Suppressor macrophage treated with lipopolysaccharide for 1 hour (primary cell): ENCODE measurements at places on chromosomes 12 and 14.

DNA sequence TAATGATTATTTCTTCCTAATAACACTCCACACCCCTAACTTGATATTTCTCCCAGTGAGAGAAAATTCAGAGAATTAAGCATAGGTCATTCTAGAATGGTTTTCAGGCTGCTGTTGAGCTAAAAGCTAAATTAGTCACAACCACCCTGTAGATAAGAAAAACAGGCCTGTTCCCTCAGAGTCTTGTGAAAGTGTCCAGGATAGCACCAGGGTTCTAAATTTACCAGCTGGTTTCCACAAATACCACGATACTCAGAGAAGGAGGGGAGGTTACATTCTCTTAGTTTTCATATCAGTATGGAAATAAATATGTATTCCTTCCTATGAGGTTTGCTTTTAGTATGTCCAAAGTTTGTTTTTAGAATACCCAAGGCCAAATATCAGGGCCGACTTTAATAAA, 66.0 kb upstream of the YARS2 start:
- no peak for DNase-seq

GRCh38 chr12:104630230-104630670, 173.5 kb downstream of the CHST11 start:
- no peak for DNase-seq

- no peak for DNase-seq
These were observed 609.0 kb downstream of the KCNH5 start for GRCh38 chr14:62436261-62436660.

- peak; percentile 71 for DNase-seq
These were observed 14.0 kb downstream of the SMCO2 start for GRCh38 chr12:27460471-27460978.

DNA sequence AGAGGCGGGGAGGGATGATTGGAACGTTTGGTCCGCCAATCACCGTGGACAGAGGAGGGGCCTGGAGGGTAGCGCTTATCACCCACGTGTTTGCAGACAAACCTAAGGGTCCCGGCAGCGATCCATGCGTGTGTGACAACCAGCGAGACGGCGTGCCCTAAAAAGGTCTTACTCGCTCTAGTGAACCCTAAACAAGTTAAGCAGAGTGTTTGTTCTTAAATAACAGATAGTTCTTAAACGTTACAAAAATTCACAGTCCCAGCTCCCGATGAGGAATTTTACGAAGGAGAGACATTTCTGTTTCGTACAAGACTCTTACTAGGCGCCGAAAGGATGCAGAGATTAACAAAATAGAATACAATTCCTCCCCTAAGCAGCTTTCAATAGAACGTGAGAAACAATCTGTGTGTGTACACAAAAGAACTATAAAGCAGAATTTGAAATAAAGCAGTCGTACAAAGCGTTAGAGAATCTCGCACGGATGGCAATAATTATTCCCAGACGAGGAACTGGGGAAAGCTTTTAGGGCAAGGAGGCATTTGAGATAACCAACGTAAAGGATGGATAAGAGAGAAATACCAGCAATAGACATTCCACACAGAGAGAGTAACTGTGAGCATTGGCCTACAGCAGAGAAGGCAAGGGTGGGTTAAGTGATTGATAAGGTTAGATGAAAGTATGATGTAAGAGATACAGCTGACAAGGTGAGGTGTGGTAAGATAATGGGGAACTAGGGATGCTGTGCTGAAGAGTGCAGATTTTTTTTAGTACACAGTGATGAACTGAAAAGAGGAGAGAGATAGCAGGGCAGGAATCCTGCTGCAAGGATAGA, 831 bp upstream of the RPS6KA5 start:
- DNase-seq, result no peak

DNA sequence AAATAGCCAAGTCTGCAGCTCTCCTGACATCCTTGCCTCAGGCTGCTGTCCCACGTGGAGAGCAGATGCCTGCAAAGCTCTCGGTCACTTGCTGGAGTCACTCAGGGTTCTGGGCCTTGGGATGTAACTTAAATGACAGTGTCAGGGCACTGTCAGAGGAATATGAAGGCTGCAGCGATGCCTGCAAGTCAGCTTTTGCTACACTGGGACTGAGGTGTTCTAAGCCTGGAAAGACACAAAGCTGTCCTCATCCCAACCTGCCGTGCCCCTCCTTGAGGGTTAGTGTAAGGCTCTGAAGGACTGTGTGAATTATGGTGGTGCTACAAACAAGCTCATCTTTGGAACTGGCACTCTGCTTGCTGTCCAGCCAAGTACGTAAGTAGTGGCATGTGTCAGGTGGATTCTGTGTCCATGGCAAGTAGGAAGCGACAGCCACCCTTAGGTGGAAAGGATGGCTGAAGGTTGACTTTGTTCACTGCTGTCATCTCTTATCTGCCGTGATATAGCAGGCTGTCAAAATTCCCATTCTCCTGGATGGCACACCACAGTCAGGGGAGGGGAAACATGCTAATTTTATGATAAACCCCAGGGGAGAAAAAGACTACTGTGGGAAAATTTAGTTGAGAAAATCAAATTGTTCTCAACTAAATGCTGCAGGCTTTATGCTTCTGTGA, 79.9 kb downstream of the DAD1 start:
- no peak for DNase-seq

- no peak for DNase-seq
These were observed 75.9 kb upstream of the RGS6 start for GRCh38 chr14:71856199-71856919.

GRCh38 chr12:72295101-72295500, 22.9 kb downstream of the TRHDE start:
- no peak for DNase-seq

- no peak for DNase-seq
These were observed 8.0 kb downstream of the SYNDIG1L start for GRCh38 chr14:74418031-74418430.

GRCh38 chr14:26379951-26380350, 217.9 kb downstream of the NOVA1 start:
- DNase-seq, result no peak

GRCh38 chr12:131829356-131829747, 1.2 kb downstream of the MMP17 start:
- DNase-seq, result peak; percentile 41

- DNase-seq, result no peak
These were observed 11.4 kb downstream of the PYGL start for GRCh38 chr14:50932592-50933495.

GRCh38 chr12:57093415-57094207, 4.7 kb downstream of the NAB2 start:
- peak; percentile 91 for DNase-seq

DNA sequence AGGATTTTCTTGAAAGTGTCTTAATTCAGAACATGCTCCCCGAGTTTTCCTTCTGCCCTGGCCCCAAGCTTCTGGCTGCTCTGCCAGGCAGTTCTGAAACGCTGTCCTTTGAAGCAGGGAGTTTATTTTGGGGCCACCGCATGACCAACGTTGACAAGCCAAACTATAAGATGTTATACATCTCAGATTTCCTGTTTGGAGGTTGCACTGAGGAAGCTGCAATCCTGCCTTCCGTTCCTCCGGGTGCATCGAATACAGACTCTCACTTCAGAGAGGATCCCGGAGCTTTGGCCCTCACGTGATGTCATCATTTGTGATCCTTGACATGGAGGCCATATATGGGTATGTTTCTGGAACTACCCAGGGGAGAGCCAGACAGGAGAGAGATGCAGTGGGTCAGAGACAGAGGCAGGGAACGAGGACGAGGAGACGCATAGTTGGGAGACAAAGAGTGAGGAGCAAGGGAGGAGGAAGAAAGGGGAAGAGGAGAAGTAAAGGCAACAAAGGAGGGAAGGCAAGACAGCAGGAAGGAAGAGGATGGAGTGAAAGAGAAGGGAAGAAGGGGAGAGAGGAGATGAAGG, at the start of gene ASB2:
Gene ASB2, minus strand, starts transcription at position 94 of the 581 bp plus-strand sequence. CDS start 12,031 bp downstream, outside the sequence.
- DNase-seq, result peak; percentile 54

GRCh38 chr12:56990648-56991318, 15.6 kb downstream of the ZBTB39 start:
- DNase-seq, result no peak

GRCh38 chr12:123150744-123151456, at the start of gene PITPNM2:
Gene PITPNM2, minus strand, starts transcription at chr12:123151090. Its CDS starts 116,500 bp downstream, at chr12:123034590.
- DNase-seq, result peak; percentile 85

DNA sequence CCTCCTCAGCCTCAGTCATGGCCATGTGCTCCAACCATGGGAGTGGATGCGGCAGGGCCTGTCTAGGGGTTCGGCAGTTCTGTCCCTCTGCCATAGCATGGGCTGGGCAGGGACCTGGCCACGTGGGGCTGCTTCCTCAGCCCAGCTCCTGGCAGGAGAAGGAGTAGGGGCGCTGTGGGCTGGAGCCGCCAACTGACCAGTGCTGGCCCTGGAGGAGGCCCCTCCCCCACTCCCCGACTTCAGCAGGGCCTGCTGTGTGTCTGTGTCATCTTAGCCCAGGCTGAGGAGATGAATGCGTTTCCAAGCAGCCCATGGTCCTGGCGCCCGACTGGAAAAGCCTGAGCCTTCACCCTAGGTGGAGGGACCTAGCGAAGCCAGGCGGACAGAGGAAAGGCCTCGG, 2.7 kb upstream of the PACS2 start:
- no peak for DNase-seq
